HCT116 (cell line): ENCODE measurements at places on chromosomes 13 and 19.

DNA sequence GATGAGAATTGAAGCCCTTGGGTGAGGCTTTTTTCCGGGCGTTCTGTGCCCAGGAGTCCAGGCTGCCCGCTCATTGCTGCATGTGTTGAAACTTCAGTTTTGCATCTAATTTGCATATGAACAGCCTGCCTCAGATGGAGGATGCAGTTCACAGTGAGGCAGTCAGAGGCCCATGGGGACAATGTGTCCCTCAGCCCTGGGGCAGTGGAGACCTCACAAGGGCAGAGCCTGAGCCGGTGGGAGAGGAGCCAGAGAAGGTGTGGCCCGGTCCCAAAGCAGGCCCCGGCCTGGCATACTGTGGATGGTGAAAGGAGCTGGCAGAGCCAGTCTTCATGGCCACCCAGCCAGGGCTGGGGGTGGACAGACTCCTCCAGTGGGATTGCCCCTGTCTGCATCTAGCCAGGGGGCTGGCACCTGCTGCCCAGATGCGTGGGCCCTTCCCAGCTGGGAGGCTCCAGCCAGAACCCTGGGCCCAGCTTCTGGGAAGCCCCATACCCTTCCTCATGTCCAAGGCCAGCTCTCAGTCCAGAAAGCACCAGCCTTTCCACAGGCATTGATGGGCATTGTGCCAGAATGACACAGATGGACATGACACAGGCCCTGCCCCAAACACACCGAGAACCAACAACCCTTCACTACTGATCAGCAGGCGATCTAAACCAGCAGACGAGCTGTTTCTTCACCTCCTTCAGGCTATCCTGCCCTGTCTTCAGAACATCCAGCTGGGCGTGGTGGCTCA, 32.9 kb upstream of the KCTD15 start:
- DNase-seq, result no peak

GRCh38 chr19:31730270-31730669, 381.0 kb upstream of the TSHZ3 start:
- DNase-seq, result no peak

DNA sequence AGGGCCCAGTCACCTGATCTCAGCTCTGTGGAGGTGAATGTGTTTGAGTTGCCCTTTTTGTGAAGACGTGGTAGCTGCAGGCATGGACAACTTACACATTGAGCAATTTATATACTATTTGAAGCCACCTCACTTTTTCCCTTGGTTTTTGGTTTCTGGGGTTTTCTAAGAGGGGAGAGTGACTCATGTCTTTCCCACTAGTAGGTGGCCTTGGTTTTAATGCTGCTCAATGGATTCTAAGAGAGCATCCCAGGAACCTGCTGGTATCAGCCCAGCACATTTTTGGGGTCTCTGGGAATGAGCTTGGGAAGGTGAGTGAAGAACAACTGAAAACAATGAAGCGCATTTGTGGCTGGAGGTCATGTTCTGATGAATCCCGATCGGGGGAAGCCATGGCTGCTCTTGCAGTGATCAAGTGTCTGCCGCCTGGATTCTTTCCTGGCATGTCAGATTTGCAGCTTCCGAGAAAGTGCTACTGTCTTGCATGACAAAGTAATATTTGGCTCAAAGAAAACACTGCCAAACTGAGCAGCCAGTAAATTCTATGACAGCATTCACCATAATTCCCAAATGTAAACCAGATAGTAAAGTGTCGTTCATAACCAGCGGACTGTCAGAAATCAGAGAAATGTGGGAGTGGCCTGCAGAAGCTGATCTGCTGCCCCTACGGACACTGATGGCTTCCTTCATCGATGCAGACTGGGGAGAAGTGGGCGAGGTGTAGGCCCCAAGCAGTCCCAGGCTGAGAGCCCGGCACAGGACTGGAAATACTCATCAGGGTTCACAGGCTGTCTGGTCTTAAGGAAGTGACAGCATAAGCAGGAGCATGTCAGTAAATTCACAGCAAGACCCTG, 98.7 kb downstream of the COL4A2 start:
- DNase-seq, result no peak

DNA sequence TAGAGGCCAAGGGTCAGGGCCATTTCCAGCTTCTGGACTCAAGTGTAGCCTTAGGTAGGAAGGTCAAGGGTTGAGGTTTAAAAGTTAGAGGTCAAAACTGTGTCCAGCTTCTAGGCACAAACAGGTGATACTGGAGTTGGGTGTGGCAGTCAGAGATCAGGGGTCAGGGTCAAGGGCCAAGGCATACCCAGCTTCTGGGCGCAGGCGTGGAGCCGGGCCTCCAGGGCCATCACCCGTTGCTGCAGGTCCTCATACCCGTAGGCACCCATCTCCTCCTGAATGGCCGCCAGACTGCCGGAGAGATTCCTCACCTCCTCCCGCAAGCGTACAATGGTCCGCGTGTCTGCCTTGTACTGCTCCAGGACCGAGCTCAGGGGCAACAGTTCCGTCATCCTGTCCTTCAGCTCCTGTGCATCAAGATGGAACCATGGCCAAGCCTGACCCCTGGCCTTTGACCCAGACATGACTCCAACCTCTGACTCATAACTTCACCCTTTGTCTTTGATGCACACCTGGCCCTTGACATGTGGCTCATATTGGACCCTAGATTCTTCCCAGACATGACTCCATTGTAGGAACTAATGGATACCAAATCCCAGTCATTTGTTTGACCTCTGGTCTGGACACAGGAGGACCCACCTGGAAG, 22.1 kb downstream of the PIN1 start:
- no peak for DNase-seq

DNA sequence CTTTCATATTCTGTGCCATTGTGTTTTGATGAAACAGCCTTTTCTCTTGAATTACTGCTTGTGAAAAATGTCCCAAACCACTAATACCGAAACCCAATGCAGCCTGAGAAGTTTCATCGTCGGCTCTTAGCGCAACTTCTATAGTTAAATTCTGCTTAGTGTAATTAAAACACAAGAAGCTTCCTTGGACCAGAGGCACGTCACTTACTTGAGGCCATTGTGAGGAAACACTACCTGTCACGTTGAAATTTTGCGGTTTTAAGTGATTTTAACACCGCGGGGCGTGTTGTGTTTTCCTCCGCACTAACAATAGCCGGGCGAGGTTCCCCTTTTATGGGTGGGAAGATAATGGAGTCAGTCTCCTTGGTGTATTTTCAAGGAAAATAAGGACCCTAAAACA, 70.9 kb downstream of the GGACT start:
- DNase-seq, result no peak

GRCh38 chr13:43785650-43786471, 911 bp downstream of the ENOX1 start:
- DNase-seq, result no peak

- DNase-seq, result no peak
Observed at GRCh38 chr19:13042443-13043130, 47.3 kb downstream of the NFIX start.
